ENCODE measurements at places on chromosomes 11 and 22.

DNA sequence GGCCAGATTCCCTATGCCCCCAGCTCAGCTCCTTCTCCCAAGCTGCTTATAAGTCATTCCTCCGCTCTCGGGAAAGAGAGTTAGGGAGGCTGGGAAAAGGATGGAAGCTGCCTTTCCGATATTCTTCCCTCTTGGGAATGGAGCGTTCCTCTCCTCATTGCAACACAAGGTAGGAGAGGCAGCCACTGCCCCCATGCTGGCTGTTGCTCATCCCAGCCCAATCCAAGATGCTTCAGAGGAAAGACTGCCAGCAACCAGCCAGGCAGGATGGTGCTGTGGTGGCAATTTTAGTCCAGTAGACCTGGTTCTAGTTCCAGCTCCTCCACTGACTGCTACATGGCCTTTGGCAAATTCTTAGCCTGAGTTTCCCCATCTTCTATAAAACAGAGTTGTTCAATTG lies 13.7 kb upstream of the C11orf96 start:
- no peak for DNase-seq

- no peak for DNase-seq
Observed at GRCh38 chr11:66889960-66890359, 33.1 kb downstream of the LRFN4 start.

GRCh38 chr11:73177380-73177777 lies 35.3 kb upstream of the FCHSD2 start:
- no peak for DNase-seq

GRCh38 chr11:75482931-75483469 lies 42.7 kb downstream of the GDPD5 start:
- DNase-seq: no peak

DNA sequence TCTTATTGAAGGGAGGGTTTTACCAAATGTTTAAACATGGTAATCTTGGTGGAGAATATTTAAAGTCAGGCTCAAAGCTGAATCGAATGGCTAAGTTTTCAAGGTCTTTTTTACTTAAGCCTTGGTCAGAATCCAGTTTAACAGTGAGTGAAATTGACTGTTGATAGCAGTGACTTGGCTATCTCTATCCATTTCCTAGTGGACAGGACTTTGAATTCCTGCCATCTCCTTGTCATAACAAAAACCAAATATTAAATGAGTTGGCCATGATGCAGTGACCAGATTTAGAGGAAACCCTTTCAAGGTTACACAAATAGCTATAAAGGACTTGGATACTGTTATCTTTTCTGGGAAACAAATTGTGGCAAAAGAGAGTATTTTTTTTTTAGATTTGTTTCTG lies 92.0 kb downstream of the JRKL start:
- DNase-seq: no peak

DNA sequence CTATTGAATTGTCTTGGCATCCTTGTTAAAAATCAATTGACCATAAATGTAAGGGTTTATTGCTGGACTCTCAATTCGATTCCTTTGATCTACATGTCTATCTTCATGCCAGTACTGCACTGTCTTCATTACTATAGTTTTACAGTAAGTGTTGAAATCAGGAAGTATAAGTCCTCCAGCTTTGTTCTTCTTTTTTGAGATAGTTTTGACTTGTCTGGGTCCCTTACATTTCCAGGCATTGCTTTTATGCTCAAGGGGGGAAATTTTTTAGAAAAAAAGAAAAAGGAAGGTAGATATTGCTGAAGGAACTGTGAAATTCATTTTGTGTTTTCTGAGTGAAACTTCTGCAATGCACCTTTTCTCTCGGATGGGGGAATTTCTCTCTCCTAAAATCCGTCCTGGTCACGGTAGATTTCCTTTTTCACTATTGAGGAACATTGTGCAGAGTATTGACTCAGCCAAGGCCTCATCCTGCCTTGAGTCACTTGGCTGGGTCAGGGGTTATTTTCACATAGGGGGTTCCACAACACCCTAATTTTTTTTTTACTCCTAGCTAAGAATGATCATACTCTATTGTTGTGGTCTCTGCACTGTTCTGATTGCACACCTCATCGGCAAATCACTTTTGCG lies 2.8 kb upstream of the ACER3 start:
- DNase-seq: no peak
